A549 treated with Hydrocortisone at 1 μM for 4 hours (cell line): ENCODE measurements at places on chromosomes 4 and X. TPM values are rescaled to one million over a fixed set of nuclear protein-coding genes. Genes with fewer than 3 reads are reported as not detected.

The SLC2A9 gene
- 0.31 to 0.69 TPM (median 0.59 TPM) in 5 replicates for total RNA-seq

The P2RY10 gene
- not detected in 5 replicates for total RNA-seq

The CXorf51A gene
- total RNA-seq = not detected in 5 replicates

The PTCHD1 gene
- not detected in 5 replicates for total RNA-seq

The APOO gene
- total RNA-seq = 30.4 to 30.9 TPM (median 30.6 TPM) in 5 replicates

The SLIT2 gene
- total RNA-seq = 0.02 to 0.06 TPM in 2 of 5 replicates, not detected in the others

The SLC38A5 gene
- total RNA-seq = 0.18 to 0.38 TPM (median 0.26 TPM) in 5 replicates

The GATA1 gene
- not detected in 5 replicates for total RNA-seq

The UCP1 gene
- total RNA-seq = not detected in 5 replicates

The IL3RA gene
- 0.16 to 0.23 TPM (median 0.22 TPM) in 5 replicates for total RNA-seq

The ZFP42 gene
- total RNA-seq = 0.03 TPM in 1 of 5 replicates, not detected in the others

The CCNG2 gene
- 3.4 to 5.9 TPM (median 4.6 TPM) in 5 replicates for total RNA-seq
